ENCODE measurements at places on chromosomes 1 and 21. TPM values are rescaled to one million over a fixed set of nuclear protein-coding genes. Genes with fewer than 3 reads are reported as not detected.

The REN gene
- total RNA-seq = not detected

The CITED4 gene
- total RNA-seq = 5.0 TPM

- no peak overlapping the region for H3K4me3 ChIP-seq
- no peaks in the 10 kb centered on the region for H3K36me3 ChIP-seq
- no peaks in the 10 kb centered on the region for H3K27me3 ChIP-seq
- DNase-seq = no peak
- no peak overlapping the region for H3K27ac ChIP-seq
- no peaks in the 10 kb centered on the region for H3K4me1 ChIP-seq
Observed at GRCh38 chr1:231850786-231851185, 224.2 kb downstream of the DISC1 start.

- DNase-seq = no peak
- H3K4me3 ChIP-seq = no peak overlapping the region
- no peaks in the 10 kb centered on the region for H3K36me3 ChIP-seq
- H3K27ac ChIP-seq = no peak overlapping the region
- peaks cover 29% of the 10 kb centered on the region for H3K27me3 ChIP-seq
Observed at GRCh38 chr1:97947695-97948094, 26.9 kb upstream of the DPYD start.

DNA sequence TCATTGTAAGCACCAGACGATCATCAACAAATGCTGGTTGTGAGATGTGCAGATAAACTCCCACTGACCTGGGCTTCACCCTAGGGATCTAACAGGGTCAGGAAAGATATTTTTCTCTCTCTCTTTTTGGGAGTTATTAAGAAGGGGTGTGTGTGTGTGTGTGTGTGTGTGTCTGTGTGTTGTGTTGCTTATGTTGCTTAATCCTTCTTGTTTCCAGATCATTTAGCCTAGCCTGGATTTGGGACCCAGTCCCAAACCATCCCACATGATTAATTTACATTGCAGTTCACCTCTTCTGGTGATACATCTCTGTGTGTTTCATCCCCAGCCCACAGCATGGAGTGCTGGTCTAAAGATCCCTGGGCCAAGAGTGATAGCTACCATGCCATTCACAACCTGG lies 122.8 kb upstream of the IPO9 start:
- H3K27me3 ChIP-seq = peaks cover 8% of the 10 kb centered on the region
- no peaks in the 10 kb centered on the region for H3K36me3 ChIP-seq
- no peak for DNase-seq
- no peaks in the 10 kb centered on the region for H3K4me1 ChIP-seq
- H3K27ac ChIP-seq = no peak overlapping the region
- no peak overlapping the region for H3K4me3 ChIP-seq

DNA sequence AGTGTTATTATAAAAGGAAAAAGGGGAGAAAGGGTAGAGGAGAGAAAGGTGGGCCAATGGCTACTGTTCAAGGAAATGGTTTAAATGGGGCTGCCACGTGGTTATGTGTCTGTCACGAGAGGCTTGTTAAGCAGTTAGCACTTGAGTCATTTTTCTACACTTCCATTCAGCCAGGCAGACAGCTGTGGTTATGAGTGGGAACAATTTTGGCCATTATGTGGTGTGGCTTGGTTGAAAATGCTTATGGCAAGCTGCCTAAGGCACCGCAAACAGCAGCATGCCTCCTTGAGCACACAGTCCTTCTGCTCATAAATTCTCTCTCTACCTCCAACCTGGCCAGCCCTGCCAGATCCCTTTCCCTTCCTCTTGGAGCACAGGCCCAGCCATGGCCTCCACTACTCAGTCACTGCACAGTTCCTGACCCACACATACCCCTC lies 3.2 kb upstream of the SRM start:
- peaks cover 42% of the 10 kb centered on the region for H3K36me3 ChIP-seq
- H3K27me3 ChIP-seq = no peaks in the 10 kb centered on the region
- peak overlapping the region; percentile 81 for H3K27ac ChIP-seq
- H3K4me1 ChIP-seq = peaks cover 30% of the 10 kb centered on the region
- peak overlapping the region; percentile 63 for H3K4me3 ChIP-seq

All from activated T-helper 1 cell treated with anti-CD3 and anti-CD28 coated beads, Interleukin-12 subunit alpha, Interleukin-12 subunit beta, Interleukin-2, Interleukin-4 antibody, amounts not matched to agents 30 ng/mL and 10 ng/mL and 1 ng/mL, durations not matched to agents 14 hours and 24 hours and 36 hours (primary cell).